Stimulated activated CD8-positive, alpha-beta memory T cell treated with anti-CD3 and anti-CD28 coated beads, Interleukin-4, amount 100 ng/mL, for 1 hour (primary cell): ENCODE measurements at places on chromosomes 7 and 10.

DNA sequence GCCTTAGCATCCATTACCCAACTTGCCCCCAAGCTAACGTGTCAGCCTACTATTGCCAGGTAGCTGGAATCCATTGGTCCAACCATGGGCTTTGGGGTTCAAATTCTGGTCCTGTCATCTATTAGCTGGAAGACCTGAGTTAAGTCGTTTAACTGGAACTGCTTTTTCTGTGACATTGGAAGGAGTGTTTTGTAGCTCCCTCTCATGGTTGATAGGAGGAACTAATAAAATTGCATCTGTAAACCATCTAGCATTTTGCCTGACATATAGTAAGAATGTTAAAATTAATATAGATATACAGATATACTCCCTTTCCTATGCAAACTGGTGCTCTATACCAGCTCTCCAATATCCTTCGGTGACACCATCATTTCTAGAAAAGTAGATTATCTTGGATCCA is 23.8 kb upstream of the SLF2 start:
- no peak for DNase-seq

DNA sequence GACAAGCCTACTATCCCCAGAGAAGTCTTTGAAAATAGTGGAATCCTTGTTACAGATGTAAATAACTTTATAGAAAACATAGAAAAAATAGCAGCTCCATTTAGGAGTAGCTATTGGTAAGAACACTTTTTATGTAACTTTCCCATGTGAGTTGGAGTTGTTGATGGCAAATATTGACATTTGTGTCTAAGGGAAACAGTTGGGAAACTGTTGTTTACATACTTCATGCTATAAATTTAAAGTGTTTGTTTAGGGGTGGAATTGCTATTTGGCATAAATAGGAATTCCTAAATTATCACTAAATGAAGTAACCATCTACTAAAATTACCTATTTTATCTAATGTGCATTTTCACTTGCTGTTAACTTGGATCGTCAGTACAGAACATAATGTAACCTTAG is 50.7 kb downstream of the GDI2 start:
- no peak for DNase-seq

GRCh38 chr10:43196131-43196980 is 58.1 kb downstream of the CSGALNACT2 start:
- DNase-seq, result no peak

DNA sequence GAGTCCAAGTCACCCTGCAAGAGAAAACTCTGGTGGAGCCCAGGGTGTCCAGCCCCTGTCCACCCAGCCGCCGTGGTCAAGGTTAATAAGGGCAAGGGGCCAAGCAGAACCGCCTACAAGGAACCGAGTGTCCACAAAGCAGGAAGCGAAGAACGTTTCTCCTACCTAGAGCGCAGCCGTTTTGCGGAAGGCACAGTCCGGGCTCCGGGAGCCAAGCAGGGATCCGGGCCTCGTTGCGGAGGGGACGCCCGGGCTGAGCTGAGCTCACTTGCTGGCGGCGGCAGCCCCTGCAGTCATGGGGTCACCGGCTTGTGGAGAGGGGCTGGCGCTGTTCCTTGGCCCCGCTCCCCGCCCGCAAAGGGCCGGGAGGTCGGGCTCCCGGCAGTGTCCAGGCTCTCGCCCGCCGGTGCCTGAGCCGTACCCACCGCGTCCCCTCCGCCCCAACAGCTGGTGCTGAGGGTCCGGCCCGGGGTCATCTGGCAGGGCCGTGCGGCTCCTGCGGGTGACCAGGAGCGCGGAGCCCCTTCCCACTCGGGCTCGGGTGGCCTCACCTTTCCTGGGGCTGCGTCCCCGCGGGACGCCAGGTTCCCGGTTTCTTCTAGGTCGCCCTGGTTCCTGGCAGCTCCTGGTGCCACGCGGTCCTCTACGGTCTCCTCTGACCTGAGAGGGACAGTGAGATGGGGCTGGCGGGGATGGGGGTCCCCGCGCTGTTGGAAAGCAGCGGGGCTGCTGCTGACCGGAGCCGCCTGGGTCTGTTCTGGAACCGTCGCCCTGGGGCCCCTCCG is 14.0 kb upstream of the ZNF273 start:
- no peak for DNase-seq

DNA sequence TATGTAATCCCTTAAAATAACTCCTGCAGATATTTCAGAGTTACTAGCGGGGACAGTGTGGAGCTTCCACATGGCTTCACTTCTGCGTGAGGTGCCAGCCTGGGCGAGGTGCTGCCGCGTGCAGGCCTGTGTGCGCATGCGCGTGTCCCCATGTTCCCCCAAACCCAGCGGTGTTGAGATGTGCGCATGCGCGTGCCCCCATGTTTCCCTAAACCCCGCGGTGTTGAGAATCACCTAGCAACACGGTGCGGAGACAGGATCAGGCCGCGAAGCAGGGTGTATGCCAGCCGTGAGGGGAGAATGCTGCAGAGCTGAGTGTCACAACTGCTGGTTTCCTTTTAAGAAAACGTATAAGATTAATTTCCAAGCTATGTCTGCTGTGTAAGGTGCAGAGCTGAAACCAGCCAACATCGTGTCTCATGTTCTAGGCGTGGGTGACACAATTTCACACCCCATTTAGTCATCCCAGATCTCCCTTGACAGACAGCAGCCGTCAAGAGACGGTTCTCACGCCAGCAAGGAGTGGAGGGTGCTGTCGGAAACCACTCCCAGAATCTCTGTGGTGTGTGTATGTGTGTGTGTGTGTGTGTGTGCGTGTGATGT is 71.9 kb upstream of the ADARB2 start:
- DNase-seq, result no peak

DNA sequence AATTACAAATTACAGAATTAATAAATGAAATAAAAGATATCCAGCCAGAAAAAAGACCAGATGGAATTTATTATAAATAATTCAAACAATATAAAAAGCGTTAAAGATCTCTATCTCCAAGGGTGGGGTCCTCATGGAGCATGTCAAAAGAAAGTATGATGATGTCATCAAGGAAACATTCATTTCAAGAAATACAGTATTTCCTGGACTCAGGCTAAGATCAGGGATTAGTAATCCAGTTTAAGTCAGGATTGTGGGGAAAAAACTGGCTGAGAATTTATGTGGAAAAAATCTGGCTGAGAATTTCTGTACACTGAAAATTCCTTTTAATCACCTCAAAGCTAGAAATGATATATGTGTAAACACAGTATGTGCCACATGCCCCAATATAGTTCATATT is 1075.3 kb downstream of the XPNPEP1 start:
- no peak for DNase-seq

- no peak for DNase-seq
These were observed 11.5 kb downstream of the PMS2 start for GRCh38 chr7:5997210-5997808.

DNA sequence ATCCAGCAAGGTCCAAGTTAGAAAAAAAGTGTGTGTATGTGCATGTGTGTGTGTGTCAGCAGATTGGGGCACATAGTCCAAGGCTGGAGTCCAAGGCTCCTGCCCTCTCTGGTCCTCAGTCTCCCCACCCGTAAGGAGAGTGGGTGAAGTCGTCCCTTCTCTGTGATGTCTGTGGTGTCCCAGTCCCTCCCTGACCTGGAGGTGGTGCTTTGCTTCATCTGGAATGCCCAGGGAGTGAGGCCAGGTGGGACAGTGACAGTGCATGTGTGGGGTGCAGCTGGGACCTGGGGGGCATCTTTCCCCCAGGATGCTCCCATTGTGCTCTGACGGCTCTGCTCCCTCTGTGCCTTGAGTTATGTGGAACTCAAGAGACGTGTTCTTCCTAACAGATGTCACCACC is 18.0 kb downstream of the AQP1 start:
- DNase-seq, result no peak

- DNase-seq, result no peak
These were observed 52.1 kb upstream of the UBE3C start for GRCh38 chr7:157086508-157087187.

GRCh38 chr10:3173171-3173878 is 743 bp upstream of the PITRM1 start:
- DNase-seq, result no peak

DNA sequence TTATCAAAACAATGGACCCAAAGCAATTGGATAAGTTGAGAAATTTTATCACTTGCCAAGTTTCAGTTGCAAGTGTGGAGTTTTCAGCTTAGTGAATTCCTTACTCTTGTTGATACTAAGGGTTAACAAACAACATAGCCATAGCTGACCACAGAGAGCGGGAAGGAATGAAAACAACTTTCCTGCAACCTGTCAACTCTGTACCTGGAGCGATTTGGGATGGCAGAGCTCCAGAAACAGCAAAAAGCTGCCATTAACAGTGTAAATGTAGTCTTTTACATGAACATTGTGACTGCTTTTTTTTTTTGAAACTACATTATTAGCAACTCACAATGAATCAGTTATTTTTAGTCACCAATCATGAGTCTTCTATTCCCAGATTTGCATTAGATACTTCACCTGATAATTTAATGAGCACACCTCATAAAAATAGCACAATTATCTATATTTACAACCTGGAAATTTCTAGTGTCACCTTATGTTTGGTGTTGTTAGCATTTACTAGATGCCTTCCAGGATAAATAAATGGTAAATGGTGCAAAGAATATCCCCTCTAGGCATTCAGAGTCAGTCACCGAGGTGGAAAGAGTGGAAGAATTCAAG is 47.6 kb upstream of the RAPGEF5 start:
- DNase-seq, result no peak

DNA sequence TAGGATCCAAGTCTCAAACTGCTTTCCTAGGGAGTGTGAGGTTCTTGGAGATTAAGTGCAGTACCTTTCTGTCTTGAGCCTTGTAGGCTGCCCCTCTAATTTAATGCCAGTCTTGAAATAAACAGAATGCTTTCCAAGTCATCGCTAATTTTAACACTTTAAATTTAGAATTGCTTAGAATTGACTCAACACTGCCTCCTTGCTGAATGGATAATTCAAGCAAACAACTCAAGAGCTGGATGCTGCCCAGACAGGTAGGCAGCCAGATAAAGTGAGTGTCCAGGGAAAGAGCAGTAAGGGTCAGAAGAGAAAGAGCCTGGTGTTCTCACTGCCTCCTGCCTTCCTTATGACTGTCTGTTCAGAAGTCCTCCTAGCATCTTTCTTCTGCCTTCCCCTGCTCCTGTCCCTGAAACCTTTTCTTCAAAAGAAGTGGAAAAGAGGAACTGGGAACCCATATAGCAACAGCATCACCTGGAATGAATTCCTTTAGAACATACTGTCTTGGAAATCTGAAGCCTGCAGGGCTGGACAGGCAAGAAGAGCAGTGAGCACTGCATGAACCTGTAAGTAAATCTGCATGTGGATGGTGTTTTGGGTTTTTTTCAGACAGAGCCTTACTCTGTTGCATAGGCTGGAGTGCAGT is 3.1 kb upstream of the GOT1 start:
- no peak for DNase-seq

DNA sequence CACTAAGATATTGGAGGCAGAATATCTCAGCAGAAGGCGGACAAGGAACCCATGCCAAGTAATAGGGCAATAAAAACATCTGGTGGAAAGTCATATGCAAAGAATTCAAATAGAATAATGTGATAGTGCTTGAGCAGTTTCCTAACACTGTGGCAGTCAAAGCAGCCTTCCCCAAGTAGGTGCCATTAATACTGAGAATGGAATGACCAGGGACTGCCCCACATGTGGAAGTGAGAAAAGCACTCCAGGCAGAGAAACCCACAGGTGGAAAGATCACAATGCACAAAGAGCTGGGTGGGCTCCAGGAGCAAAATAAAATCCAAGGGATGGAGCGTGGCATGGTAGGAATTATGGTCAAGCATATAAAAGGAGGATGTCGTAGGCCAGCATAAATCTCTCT is 64.4 kb upstream of the NME8 start:
- DNase-seq, result no peak

- no peak for DNase-seq
These were observed 4.1 kb downstream of the ERCC6 start for GRCh38 chr10:49534670-49535381.

DNA sequence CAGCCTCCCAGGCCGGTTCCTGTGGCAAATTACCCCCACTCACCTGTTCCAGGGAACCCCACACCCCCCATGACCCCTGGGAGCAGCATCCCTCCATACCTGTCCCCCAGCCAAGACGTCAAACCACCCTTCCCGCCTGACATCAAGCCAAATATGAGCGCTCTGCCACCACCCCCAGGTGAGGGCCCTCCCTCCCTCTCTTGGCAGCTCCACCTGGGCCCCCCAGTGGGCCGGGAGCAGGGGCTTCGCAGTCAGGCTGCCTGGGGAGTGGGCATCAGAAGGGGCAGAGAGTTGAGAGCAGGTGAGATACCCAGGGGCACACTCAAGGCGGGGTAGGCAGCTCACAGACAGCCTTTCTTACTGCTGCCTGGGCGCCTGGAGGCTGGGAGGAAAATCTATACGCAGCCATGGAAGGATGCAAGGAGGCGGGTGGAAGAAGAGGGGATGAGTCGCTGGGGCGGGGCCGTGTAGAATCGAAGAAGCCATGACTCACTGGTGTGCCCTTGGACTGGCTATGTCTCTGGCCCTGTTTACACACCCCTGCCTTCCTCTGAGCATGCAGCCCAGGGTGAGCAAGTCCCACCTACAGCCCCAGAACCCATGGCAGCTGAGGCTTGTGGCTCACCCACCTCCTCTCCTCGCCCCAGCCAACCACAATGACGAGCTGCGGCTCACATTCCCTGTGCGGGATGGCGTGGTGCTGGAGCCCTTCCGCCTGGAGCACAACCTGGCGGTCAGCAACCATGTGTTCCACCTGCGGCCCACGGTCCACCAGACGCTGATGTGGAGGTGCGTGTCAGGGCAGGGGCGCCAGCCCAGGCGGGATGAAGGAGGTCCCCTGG is 48.6 kb upstream of the PPIF start:
- no peak for DNase-seq

DNA sequence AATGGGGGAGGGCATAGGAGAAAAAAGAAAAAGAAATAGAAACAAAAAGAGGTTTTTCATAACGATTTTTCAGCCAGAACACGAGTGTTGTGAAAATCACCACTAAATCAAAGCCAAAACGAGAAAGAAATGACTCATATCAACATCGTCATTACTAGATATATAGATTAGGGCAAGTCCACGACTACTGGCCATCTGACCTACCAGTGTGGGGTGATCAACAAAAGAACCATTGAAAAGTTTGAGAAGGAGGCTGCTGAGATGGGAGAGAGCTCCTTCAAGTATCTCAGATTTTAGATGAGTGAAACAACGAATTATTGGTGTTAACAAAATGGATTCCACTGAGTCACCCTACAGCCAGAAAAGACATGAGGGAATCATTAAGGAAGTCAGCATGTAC is 33.5 kb upstream of the ABCB5 start:
- DNase-seq, result no peak

DNA sequence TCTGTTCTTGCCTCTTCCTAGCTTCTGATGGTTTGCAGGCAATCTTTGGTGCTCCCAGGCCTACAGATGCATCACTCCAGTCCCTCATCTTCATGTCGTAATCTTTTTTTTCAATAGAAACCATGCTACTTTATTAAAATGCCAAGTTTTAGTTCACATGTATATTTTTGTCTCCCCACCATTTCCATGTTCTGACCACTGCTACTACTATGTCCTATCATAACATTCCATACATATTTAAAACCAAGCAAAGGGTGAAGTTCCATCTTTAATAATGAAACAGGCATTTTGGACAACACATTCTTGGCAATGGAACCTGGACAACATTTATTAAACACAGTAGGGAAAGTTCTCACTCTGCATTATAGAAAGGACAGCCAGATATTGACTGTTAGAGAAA is 58.8 kb downstream of the ZNF518A start:
- DNase-seq, result no peak
